GM12878 (cell line): ENCODE measurements at places on chromosomes 2 and 18. TPM values are rescaled to one million over a fixed set of nuclear protein-coding genes. Genes with fewer than 3 reads are reported as not detected.

PDE1A gene
- not detected in 2 replicates for polyA plus RNA-seq

CEBPZOS gene
- 27.6 and 36.8 TPM in 2 replicates for polyA plus RNA-seq

LIPG gene
- 0.09 and 0.33 TPM in 2 replicates for polyA plus RNA-seq

SPOPL gene
- polyA plus RNA-seq: 2.5 and 4.0 TPM in 2 replicates

LRRC30 gene
- polyA plus RNA-seq: not detected in 2 replicates
